ENCODE measurements at places on chromosomes 3 and 15.

- no peak for DNase-seq
These were observed 103.9 kb downstream of the TMEM266 start for GRCh38 chr15:76163457-76164295.

DNA sequence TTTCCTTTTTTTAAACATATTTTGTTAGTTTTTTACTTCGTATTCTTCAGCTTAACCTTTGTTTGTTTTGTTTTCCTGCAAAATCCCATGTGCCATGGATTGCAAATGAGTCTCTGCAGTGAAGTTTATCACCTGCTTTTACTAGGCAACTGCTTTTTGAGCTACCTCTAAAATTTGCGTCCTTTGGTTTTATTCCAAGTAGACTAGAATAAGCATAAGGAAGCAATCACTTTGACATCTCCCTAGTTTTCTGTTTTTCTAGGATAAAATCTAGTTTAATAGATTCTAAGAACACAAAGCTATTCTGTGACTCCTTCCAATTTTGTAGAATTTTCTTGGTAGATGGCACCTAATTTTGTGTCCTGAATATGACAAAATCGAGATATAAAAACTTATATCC lies 1059.2 kb downstream of the OTOL1 start:
- DNase-seq, result no peak

DNA sequence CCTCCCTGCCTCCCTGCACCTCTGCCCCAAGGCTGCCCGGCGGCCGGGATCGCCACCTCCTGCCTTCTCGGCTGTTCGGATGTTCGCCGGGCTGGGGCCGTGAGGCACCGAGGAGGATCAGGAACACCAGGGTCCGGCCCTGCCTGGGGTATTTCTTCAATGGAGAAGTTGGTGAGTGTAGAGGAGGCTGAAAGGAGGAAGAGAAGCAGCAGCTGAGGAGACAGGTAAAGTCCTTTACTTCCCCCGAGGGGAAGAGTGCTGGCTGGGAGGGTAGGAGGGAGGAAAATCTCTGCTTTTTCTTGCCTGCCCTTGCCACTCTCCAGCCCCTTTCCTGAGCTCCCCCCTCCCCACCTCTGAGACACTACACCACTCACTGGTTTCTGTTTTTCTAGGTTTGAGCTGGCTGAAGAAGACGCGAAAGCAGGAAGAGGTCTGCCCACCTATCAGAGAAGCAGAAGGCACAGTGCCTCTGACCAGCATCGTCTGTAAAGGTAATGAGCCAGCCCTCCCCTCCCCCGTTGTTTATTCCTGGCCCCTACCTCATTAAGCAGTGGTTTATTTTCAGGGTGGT lies 519 bp downstream of the ASB7 start:
- no peak for DNase-seq

GRCh38 chr3:52311576-52312119 lies 4.5 kb upstream of the DNAH1 start:
- DNase-seq, result no peak

- no peak for DNase-seq
These were observed 338.2 kb upstream of the SLCO3A1 start for GRCh38 chr15:91515188-91515754.

DNA sequence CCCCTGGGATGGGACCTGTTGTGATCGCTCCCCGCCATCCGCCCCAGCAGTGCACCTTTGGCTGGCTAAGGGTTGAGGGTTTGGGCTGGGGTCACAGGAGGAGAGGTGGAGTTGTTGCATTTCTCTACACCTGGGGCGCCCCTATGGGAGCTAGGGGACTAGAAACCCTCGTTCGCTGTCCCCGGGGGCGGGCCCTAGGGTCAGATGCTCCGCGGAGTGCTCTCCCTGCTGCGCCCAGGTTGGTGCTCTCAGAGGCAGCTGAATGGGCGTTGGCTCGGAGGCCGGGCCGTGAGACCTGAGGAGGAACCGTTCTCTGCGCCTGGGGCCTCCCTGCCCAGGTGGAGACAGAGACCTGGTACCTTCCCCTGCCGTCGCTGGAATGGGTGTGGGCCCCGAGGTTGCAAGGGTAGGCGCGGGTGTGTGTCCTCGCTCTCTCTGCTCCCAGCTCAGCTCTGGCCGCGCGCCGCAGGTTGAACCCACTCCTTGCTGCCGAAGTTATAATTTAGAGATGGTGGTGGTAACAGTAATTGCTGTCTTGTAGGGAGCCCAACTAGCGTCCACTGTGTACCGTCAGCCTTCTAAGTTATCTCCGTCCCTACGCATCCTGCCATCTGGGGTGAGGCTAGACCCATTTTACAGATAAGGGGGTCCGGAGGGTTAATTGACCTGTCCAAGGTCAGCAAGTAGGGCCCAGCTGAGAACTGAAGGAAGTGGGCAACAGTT lies 965 bp downstream of the FLNB start:
- no peak for DNase-seq
